ENCODE measurements at places on chromosomes 7 and 10.

- no peak for DNase-seq
Observed at GRCh38 chr10:117126034-117126433, 12.0 kb downstream of the VAX1 start.

GRCh38 chr7:13042605-13043236 lies 355.3 kb downstream of the ARL4A start:
- DNase-seq: no peak

DNA sequence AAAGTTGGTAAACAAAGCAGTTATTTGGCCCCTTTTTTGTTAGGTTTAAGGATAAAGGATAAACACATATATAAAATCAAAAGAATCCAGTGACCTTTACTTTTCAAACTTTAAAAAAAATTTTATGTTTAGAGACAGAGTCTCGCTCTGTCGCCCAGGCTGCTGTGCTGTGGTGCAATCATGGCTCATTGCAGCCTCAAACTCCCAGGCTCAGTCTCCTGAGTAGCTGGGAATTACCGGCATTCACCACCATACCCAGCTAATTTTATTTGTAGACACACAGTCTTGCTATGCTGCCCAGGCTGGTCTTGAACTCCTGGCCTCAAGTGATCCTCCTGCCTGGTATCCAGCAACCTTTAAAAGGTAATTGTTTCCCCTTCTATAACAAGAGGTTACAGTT lies 31.3 kb downstream of the GNA12 start:
- DNase-seq: no peak

DNA sequence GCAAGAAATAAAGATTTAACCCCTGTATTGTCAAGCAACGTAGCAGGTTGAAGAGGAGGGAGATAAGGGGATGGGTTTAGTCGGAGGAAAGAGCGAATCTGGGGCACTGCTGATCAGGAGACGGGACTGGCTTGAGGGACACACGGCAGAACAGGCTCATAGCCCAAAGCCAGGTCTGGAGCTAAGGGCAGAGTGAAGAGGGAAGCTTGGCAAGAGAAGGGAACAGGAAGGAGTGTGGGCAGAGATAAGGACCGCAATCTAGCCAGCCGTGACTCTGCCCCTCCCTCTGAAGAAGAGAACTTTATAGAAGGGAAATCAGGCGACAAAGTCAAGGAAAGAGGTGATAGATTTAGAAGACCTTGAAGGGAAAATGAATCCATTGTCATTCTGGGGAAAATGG lies 67.6 kb downstream of the CAV1 start:
- no peak for DNase-seq

GRCh38 chr10:130513686-130514476 lies 377.7 kb downstream of the GLRX3 start:
- no peak for DNase-seq

DNA sequence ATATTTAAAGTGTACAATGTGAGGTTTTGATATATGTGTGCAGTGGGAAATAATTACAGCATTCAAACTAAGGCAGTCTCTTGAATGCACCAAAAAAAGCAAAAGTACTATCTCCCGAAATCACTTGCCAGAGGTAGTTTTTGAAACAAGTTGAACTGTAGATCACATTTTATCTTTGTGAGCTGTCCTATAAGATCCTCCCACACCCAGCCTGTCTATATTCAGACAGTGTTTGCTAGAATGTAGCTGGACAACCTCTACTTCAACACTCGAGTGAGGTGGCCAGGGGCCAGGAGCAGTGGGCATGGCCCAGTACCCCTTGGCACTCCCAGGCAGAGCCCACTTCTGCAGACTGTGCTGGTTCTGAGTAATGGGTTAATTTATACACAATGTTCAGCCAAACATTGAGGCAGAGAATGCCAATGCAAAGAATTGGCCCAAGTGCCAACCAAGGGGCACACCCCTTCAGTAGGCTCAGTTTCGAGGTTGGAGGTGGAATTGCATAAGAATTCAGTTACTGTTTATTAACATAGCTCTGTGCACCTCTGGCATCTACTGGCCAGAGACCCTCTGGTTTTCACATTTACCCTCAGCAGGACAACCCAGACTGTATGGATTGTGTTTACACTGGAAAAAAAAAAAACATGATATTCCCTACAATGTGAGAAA lies 70.5 kb downstream of the AHR start:
- DNase-seq: no peak

DNA sequence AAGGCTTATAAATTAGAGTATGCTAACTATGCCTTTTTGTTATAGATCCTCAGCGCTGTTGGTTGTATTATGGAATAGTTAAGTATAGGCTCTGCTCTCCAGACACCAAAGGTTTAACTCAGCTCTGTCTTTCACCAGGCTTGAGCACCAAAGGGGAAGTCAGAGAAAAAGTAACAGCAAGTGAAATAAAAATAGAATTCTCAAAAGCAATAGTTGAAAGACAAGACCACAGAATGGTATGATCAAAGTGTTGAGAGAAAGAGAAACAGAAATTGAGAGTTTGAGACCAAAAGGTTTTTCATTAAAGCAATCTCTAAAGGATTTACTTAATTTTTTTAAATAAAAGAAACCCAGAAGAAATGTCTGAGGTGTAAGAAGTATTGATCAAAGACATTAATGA lies 529.8 kb upstream of the C7orf33 start:
- DNase-seq: no peak

DNA sequence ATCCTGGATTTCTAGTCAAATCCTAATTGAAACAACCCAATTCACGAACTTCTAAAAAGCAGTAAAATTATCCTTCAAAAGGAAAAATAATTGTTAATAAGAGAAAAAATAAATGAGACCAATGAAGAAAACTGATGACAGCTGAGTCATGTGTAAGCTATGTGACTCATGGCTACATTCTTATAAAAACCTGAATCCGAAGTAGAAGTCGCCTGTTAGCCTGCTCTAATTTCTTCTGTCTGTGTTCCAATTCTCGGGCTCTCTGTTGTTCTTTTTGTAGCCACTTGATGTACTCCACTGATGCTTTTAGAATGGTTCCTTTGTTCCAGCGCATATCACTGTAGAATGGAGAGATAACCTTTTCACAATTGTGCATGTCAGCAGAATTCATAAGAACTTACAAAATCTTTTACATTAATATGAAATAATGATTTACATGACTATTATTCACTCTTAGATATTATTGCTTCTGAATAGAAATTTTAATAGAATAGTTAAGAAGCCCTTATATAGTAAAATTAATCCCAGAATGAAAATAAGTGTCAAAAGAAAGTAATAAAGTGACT lies 88.8 kb downstream of the TFEC start:
- DNase-seq: no peak

- no peak for DNase-seq
Observed at GRCh38 chr10:103750836-103751235, 104.5 kb downstream of the SH3PXD2A start.

- no peak for DNase-seq
Observed at GRCh38 chr7:139721821-139722220, 56.0 kb downstream of the HIPK2 start.

- no peak for DNase-seq
Observed at GRCh38 chr7:99446096-99446495, 7.4 kb downstream of the CPSF4 start.

DNA sequence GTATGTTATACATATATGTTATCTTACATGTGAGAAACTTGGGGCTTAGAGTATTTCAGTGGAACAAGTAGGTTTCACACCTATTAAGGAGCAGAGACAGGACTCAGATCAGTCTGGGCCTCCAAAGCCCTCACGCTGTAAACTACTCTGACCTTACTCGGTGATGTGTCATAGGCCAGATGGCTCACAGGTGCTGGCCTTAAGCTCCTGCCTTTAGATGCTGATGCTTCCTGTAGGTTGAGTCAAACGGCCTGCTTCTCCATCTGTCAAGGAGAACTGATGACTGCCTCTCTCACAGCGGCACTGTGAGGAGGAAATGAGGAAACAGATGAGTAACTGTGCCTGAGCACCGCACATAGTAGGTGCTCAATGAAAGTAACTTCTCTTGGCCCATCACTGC lies 312.6 kb upstream of the COBL start:
- DNase-seq: no peak

DNA sequence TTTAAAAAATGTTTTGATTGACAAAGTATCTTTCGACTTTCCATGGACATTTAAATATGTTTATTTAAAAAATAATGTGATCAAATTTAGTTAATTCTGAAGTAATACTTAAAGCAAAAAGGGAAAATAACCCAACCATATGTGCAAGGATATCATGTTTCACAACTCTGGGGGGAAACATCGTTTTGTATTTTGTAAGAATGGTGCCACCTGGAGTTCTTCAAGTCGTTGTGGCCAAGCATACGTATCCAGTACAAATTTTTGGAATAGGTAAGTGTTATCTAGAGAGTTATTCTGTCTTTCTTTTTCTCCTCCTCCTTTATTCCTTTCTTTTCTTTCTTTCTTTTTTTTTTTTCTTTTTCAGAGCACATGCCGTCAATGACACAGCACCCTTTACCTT lies 176.2 kb upstream of the CSTF2T start:
- no peak for DNase-seq

- DNase-seq: no peak
Observed at GRCh38 chr7:95503271-95504131, 17.8 kb downstream of the ASB4 start.

DNA sequence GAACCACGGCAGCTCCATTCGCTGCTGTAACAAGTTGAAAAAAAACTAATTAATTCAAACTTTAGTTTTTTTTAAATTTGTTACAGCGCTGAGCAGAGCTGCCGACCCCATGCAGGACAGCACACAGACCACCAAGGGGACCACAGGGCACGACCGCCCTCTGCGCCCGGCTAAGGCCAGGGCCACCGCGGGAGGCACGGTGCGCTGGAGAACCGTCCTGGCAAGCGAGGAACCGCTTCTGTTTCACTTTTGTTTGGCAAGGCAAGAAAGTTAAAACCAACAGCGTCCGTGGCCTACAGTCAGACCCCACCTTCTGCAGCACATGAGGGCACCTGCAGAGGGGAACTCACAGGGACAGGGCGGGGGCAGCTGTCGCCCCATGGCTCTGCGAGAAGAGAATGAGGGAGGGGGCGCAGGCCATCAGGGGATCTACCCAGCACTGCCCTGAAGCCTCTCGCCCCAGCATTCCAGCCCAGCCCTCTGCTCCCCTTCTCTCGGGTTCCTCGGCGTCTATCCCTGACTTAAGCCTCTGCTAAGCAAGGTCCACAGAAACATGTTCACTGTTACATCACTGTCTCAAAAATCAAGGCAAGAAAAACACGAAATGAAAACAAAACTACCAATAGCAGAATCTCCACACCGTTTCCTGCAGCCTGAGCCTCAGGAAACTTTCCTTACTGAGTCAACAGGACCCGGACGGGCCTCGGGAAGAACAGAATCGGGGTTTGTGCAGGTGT lies 204.4 kb downstream of the DIP2C start:
- DNase-seq: no peak

DNA sequence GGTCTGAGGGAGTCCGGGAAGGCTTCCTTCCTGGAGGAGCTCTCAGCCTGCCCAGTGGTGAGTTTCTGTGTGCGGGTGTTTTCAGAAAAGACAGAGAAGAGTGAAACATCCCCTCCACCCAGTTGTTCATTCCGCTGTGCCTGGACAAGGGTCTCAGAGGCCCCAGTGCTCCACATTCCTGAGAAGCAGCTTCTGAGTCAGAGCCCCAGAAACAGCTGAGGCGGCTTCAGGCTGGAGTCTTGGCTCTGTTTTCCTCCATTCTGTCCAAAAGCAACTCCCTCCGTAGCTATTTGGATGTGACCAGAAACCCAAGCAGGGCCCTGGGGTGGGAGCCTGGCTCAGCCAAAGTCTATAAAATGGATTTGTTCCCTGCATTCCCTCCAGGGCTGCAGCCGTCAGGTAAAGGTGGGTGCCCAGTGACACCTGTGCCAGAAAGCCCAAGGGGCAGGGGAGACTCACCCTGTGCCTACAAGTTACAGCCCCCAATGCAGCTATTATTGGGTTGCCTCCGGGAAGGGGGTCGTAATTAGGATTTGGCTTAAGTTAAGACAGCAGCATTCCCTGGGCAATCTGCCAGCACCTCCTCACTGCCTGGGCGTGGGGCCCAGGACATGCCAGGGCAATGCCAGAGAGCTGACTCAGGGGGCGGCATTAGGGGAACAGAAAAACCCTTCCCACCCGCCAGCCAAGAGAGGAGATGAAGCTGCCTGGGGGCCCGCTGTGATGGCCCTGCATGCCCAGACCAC lies 13.1 kb upstream of the CAMK2G start:
- no peak for DNase-seq

DNA sequence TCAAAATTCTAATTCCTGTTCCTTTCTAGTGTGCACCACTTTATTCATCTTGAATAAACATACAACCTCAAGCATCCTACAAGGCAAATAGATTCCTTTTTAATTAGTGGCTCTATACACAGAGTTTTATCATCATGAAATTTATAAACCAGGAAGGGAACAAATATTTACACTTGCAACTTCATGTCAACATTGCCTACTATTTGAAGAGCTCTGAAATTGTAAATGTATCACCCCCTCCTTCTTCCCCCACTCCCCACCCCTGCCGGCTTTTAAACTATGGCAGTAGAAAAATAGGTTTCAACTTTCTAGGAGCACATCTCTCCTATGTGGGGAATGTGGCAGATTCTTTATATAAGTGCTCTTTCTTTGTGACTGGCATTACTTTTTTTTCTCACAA lies 49.6 kb downstream of the KAT6B start:
- DNase-seq: no peak

DNA sequence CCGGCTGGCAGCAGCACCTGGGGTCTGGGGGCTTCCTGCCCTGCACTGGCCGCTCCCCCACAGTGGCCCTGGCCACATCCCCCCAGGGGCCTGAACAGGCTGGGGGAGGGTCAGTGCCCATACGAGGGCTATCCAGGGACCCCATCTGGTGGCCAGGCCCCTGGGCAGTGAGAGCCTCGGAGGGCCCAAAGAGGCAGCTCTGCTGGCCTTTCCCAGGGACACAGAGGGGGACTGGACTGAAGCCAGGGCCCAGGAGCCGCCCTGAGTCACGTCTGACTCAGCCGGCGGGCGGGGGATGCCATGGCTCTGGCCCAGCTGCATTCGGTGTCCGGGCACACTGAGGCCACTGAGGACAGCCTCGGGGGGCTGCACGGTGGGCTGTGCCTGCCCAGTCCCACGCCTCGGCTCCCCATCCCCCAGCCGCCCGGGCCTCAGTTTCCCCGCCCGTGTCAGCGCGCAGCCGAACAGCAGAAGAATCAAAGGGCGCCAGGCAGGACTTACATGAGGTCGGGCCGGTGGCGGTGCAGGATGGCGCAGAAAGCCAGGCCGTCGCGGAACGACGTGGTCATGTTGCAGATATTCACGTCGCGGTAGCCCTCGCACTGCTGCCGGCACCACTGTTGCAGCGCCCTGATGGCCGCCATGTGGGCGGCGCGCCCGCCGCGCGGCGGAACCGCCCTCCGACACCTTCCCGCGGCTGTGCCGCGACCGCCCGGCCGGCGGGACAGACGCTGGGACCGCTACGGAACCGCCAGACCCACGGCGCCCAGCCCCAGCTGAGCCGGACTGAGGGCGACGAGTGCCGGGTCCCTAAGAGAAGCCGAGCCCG lies at the start of gene MICALL2:
Gene MICALL2, minus strand, starts transcription at position 788 of the 829 bp plus-strand sequence. Its CDS starts 144 bp downstream, at position 644.
- no peak for DNase-seq

DNA sequence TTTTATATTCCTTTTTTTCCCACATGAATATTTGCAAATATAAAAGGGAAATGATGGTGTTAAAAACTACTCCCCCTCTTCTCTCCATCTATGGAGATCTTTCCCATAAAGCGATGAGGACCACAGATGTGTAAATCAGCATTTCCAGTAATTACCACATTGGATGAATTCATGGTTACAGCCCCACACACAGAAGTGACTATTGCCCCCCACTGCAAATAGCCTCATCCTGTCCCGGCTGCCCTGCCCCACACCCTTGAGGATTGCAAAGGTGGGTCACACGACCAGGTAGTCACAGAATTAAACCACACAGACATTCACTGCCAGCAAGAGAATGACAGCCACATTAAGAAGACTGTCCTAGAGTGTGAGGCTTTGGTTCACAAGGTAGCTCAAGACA lies 145.1 kb downstream of the DOCK4 start:
- no peak for DNase-seq

Data from T follicular helper cell (primary cell).